Neural crest cell (in vitro differentiated cells): ENCODE measurements at places on chromosomes 12 and 14.

GRCh38 chr14:99183311-99183710, 88.7 kb downstream of the BCL11B start:
- DNase-seq: no peak

DNA sequence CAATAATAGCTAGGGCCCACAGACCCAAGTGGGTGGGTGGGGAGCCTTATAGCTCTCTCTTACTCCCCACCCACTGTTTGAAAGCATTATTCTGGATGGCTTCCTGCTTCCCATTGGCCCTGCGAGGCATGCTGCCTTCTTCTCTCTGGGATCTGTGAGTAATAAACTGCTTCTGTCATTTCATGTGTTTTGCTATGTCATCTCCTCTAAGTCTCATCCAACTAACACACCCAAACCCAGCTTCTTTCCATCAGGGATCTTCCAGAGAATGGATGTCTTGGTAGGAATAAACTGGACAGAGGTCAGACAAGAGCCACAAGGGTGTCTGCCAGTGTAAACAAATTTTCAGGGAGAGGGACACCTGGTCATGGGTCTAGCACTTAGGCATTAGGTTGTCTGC, 66.4 kb upstream of the BDKRB2 start:
- DNase-seq: no peak

DNA sequence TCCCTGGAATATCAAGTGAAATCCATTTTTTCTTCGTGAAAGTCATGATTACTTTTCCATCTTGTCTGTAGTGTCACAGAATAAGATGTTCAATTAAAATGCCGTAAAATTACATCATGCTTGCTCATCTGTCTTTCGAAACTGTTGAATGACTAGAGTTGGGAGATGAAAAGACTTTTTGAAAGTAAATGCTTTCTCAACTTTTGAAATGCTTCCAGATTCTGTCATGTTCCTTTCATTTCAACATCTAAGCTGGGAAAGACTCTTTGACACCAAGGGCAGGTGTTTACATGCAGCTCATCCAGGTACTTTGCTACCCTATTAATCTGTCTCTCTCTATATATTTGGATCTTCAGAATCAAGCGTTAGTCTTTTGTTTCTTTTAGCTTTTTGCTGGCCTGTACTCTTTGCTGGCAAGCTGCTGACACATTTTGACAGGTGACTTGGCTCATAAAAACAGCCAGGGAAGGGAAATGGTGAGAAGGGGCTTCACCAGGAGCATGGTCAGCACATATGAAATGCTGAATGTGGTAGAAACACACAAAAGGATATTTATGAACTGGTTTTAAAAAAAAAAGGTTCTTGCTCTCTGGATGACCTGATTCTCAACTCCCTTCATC, 77.0 kb upstream of the METAP2 start:
- DNase-seq: no peak

DNA sequence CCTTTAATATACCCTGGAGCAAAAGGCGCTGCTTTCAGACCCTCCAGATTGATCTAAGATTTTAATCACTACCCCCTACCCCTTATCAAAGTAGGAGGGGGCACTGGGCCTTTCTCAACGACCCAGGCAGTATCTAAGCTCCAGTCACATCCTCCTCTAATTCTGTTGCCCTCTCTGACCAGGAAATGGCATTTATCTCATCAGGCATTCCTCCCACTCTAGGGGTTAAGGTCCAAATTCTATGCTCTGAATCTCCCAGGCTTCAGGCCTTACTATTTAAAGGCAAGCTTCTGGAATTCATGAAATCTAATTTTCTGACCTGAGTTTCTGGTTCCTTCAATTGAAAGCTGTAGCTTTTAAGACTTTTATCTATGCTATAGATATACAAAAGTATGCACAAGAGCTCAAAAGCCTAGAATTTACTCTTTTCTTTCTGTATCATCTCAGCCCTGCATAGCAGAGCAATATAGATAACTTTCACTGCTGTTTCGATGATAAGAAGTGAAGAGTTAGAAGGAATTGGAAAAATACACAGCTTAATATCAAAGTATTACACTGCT, 622.9 kb downstream of the RPS29 start:
- no peak for DNase-seq

DNA sequence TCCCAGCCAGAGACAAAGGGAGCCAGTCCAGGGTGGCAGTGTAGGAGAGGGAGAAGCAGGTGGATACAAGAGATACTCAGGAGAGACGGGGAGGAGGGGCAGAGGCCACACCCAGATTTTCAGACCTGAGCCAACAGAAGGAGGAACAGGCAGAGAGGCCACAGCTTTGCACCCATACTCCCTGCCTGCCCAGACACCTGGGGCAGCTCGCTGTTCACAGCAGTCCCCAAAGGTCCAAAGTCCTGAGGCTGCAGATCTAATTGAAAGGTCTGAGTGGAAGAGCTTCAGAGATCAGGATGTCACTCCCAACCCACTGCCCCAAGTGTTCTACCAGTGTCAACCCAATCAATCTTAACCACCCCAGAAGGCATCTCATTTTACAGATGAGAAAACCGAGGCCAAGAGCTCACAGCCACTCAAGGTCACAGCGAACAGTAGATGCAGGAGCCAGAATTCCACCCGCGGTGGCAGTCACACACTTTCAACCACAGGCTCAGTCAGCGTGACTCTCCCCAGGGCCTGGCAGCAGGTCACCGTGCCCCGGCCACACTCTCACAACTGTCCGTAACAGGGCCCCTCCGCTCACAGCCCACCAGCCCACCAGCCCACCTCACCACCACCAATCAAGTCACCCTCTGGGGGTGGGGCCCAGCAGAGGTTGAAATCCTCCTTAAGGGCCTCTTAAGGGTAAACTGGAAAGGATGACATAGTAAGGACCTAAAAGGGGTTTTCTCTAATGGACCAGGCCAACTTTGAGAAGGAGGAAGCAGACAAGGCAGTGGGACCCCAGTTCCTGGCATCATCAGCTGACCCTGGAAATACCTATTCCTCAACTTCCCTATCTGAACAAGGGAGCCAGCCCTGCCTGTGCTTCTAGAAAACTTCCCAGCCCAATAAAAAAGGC, 33.3 kb downstream of the ACTN1 start:
- no peak for DNase-seq
